ENCODE measurements at places on chromosomes 3 and 15. TPM values are rescaled to one million over a fixed set of nuclear protein-coding genes. Genes with fewer than 3 reads are reported as not detected.
A peak's percentile ranks its signal among the peaks of the same experiment; 100 is the strongest.

Gene TIMP4
- total RNA-seq, result 12.3 TPM

Gene ZNF860
- 0.08 TPM for total RNA-seq

Gene IL5RA
- total RNA-seq, result not detected

Gene PIGZ
- 3.7 TPM for total RNA-seq

Gene HCLS1
- 8.7 TPM for total RNA-seq

Gene SPINK8
- not detected for total RNA-seq

Gene RAB6B
- total RNA-seq, result 59.1 TPM

Gene TTC14
- total RNA-seq, result 13.7 TPM

Gene ISG20
- 3.1 TPM for total RNA-seq

Gene TRANK1
- total RNA-seq, result 6.6 TPM

Gene DVL3
- 63.5 TPM for total RNA-seq

Gene GOLGA6L24
- not detected for total RNA-seq

DNA sequence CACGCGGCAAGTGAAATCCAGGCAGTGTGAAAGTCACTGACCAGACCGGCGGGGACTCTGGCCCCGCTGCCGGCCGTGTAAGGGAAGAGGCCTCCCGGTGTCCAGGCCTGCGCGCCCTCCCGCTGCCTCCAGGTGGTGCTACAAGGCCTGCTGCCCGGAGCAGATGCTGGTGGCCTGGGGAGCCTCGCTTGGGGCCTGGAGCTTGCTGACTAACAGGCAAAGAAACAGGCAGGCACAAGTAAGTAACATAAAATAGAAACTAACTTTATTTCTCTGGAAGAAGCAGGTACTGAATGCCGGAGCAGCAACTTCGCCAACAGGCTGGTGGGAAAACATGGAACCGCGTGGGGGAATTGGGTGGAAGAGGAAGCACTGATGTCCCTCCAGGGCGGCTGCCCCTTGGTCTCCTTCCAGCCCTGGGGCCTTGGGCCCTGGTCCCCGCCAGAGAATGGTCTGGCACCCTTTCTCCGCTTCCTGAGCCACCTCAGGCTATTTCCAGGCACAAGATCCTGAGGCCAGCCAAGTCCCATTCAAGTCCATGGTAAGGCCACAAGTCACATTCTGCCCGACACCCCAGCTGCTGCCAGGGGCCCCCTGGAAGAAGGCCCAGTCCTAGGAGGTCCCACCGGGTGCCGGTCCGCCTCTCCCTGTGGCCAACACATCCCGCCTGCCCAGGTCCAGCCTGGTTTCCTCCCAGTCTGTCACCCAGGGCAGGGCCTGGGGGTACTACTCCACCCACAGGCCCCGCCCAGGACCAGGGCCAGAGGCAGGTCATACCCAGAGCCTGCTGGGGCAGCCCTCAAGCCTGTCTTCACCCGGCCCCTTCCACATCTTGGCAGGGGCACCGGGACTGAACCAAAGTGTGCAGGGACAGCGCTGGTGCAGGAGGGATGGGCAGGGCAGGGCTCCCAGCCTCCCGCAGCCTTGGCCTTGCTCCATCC lies 45.0 kb downstream of the TNK2 start:
- peak; percentile 89 for DNase-seq

- no peak for DNase-seq
Measured at GRCh38 chr15:25943831-25944230, 80.7 kb upstream of the ATP10A start.

GRCh38 chr15:28075573-28075972 lies 23.5 kb downstream of the OCA2 start:
- DNase-seq, result no peak

DNA sequence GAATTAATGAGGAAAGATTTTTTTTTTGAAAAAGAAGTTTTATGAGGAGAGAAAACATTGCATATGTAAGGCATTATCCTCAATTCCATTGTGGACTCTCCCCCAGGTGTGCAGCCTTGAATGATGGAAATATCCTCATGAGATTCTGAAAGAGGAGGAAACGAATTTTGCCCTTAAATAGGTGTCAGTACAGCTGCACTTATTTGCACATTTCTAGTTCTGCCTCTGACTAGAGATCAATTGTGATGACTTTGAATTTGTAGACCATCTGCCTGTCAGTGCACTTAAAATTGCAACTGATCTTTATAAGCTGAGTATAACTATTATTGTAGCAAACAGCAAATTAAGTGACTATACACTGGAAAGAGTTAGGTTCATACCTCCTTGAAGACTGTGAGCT lies 141.8 kb downstream of the UBE2E2 start:
- DNase-seq, result no peak

- no peak for DNase-seq
Measured at GRCh38 chr3:48881652-48882114, 17.0 kb downstream of the SLC25A20 start.

GRCh38 chr3:14389716-14390115 lies 12.7 kb upstream of the SLC6A6 start:
- DNase-seq, result no peak

- DNase-seq, result no peak
Measured at GRCh38 chr3:122754929-122755328, 38.7 kb downstream of the HSPBAP1 start.

- peak; percentile 93 for DNase-seq
Measured at GRCh38 chr15:67065531-67066005, at the start of gene SMAD3. TSS of gene SMAD3 (plus strand) at chr15:67065602. CDS start at chr15:67066155, 553 bp downstream.

DNA sequence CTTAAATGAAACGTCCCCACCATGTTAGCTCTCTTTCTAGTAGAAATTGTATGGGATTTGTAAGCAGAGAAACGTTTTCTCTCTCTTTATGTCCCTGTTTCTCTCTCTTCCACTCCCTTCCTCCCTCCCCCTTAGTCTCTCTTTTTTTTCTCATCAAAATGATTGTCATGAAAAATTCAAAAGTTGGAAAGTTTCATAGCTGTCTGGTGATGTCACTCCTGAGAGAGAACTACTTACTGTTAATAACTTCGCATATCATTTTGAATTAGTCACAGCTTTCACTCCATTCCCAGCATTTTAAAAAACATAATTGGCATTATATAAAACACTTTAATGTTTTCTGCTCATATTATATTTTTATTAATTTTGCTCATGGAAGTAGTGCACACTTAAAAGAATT lies 331.1 kb downstream of the C3orf38 start:
- no peak for DNase-seq

DNA sequence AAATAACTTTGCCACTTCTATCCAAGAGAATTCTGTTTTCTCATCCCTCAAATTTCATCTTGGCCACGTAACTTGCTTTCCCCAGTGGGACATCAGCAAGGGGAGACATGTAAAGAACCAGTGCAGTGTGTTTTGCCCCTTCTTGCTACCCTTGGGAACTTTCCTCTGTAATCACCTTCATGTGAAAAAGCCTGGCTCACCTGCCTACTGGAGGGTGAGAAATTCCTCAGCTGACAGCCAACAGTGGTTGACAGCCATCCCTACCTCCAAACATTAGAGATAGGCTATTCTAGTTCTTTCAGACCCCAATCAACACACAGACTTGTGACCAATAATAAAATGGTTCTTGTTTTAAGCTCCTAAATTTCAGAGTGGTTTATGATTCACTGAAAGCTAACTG lies 333.9 kb upstream of the TBC1D5 start:
- no peak for DNase-seq

DNA sequence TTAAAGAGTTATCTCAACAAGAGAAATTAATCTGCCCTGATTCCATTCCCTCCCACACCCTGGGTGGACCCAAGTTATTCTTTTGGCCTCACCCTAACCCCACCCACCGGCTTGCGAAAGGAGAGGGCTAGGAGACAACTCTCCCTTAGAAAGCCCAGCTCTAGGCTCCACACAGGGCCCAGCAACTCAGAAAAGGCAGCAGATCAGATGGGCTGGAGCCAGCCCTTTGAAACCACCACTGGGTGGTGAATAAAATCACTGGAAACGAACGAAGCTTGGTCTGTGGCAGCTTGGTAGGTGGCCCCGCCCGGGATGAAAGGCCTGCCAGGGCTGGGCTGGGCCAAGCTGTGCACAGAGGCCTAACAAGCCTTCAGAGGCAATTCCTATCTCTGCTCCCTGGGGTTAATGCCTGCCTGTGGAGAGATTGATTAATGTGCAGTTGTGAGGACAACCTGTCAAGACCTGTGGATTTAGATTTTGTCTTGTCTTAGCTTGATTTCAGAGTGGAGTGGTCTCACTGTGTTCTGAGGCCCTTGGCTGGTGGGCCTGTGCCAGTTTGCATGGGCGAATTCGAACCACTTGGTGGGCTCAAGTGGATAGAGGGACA lies 38.8 kb downstream of the BHLHE40 start:
- DNase-seq, result peak; percentile 74

DNA sequence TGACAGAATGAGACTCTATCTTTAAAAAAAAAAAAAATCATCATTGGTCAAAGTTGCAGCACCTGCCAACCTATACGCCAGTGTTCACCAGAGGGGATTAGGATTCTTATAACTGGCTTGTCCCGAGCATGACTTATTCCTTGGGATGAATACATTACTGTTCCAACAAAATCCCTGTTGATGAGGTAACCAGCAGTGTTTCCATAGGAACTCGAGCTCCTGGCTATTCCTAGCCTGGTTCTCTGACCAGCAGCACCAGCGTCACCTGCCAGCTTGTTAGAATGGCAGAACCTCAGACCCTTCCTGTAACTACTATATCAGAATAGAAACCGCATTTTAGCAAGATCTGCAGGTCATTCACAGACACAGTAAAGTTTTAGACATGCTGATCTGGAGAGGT lies 364.4 kb downstream of the PTPRG start:
- no peak for DNase-seq

DNA sequence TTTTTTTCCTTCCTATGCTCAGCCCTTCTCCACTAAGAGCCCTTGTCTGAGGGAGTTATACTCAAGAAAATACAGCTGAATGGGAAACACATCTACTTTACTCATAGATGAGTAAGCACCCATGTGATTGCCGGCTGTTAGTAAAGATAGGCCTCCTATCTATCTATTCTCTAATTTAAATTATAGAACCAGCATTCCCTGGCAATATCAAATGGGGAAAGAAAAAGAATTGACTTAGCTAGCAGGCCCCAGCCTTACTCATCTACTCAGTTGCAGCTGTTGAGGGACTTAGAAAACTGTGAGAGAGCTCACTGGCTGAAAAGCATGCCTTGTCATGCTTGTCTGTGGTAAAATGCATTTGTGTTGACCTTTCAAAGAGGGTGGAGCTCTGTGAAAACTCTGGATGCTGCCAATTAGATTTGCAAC lies 116.9 kb upstream of the LRRFIP2 start:
- DNase-seq, result no peak

DNA sequence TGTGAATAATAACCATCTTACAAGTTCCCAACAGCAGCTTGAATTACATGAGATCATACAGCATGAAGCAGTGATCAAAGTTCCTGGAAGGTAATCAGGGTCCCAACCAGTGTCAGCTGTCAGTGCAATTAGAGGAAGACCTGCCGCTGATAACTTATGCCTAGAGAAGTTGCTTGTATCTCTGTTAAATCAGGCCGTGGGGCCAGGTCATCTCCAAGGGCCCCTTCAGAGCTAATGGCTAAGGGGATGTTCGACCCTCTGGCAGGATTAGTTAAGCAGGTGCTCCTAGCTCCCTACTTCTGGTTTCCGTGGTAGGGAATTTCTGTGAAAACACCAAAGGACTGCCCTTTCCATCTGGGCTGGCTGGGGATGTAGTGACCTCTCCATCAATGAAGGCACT lies 251.0 kb downstream of the FAM43A start:
- DNase-seq, result no peak

GRCh38 chr3:128605091-128606046 lies 45.2 kb downstream of the RPN1 start:
- DNase-seq, result no peak

- DNase-seq, result no peak
Measured at GRCh38 chr15:81400640-81401236, 26.7 kb upstream of the TMC3 start.

GRCh38 chr3:120113128-120114116 lies 19.2 kb upstream of the GSK3B start:
- DNase-seq, result no peak

DNA sequence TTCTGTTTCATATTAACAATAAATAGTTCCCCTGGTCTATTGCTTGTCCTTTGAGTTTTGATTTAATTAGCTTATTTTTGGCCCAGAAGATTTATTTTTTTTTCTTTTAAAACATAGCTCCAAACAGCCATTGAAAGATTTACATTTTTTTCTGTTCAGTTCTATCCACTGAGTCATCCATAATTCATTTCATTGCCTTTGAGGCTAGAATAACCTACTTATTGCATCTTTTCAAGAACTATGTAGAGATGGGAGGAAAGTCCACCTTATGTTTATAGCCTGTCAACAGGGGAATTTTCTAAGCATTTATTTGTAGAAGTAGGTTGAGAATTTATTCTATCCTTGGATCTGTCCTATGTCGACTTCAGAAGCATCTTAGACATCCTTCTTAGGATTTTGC lies 53.4 kb upstream of the CHD2 start:
- no peak for DNase-seq

- peak; percentile 74 for DNase-seq
Measured at GRCh38 chr3:122258757-122259371, 66.2 kb upstream of the CSTA start.

DNA sequence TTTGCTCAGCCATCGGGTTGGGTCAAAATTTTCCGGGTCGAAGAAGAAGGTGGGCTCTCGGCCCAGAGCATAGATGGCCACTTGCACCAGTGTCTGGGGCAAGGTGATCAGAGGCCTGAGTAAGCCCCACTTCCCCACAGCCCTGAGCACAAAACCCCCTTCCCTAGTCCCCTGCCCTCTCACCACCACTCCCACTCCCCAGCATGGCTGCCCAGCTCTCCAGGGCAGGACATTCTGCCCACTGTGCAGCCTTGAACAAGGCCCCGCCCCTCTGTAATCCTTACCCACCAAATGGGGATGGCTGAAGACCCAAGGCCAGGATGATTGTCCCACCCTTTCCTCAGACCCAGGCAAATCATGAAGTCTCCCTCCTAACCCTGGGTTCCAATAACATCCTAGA lies 28.8 kb downstream of the CYP11A1 start:
- no peak for DNase-seq

DNA sequence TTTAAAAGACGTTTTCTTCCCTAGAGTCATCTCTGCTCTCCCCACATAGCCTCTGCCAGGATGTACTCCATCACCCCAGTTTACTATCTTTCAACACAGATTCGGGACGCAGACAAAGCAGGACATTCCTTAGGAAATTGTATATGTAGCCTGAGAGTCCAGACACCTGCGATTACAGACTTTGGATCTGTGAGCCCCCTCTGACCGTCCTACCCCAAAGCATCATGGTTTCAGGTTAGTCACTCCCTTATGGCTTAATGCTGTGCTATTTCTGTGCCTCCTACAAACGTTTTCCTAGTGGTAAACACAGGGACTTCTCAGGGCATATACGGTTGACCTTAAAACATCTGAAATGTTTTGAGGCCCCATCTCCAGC lies 234.0 kb upstream of the BHLHE40 start:
- no peak for DNase-seq

DNA sequence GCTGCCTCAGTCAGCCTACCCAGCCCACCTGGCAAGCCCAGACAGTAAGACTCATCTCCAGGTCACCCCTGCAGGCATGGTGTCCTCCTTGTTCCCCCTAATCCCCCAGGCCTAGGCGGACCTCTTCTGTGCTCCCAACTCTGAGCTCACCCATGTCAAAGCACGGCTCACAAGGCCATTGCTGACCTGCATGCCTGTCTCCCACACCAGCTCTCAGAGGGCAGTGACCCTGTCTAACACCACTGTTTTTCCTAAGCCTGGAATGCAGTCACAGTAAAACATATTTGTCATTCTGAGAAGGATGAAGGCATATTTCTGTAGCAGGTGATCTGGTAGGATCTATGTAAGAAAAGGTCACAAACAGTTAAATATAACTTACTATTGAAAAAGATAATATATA lies 110.3 kb upstream of the HACD2 start:
- no peak for DNase-seq
